ENCODE measurements at places on chromosomes 5 and 9.
A peak's percentile ranks its signal among the peaks of the same experiment; 100 is the strongest.

DNA sequence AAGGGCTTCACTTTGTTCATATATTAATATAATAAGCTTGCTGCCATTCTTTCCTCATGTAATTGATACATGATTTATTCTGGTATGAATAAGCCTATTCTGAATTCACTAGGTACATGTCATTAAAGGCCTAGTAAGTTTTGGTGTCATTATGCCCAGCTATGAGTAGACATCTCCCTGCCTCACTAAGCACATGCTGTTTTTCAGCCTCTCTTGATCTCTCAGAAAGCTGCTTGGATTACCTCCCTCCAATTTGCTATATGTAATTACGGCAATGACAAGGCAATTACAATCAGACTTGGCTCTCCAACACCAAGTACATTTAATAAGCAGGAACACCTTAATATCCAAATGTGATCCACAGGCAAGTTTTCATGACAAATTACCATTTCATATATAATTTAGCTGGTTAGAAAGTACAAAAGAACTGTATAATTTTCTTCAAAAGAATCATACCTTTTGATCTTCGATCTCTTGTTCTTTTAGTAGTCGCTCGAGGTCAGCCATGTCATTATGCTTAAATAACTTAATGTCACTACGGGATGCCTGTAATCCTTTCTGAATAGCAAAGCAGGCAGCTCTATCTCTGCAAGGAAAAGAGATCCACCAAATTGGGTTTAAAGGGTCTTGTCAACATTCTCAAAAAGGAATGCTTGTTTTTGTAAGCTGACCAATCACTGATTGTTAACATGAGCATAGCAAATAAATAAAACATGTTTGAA is 56.3 kb downstream of the SPTLC1 start:
- DNase-seq = no peak

DNA sequence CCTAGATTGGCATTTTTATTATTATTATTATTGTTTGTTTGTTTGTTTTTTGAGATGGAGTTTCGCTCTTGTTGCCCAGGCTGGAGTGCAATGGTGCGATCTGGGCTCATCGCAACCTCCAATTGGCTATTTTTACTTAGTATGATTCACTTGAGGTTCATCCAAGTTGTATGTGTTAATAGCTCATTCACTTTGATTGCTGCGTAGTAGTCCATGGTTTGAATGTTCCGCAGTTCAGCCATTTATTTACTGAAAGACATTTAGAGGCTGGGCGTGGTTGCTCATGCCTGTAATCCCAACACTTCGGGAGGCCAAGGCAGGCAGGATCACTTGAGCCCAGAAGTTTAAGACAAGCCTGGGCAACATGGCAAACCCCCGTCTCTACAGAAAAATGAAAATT is 22.6 kb upstream of the MELK start:
- no peak for DNase-seq

DNA sequence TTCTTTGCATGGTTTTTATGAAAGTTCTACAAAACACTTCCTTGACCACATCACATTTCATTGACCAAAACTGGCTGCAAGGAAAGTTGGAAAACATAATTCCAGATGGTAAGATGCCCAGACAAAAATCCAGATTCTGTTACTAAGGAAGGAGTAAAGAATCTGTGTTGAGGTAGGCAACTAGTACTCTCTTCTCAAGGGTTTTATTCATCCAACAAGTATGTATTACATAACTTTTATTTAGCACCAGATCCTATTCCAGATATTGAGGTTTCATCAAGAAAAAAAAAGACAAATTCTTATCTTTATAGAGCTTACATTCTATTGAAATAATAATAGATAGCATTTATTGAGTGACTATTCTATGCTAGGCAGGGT is 43.2 kb upstream of the UGCG start:
- DNase-seq = no peak

DNA sequence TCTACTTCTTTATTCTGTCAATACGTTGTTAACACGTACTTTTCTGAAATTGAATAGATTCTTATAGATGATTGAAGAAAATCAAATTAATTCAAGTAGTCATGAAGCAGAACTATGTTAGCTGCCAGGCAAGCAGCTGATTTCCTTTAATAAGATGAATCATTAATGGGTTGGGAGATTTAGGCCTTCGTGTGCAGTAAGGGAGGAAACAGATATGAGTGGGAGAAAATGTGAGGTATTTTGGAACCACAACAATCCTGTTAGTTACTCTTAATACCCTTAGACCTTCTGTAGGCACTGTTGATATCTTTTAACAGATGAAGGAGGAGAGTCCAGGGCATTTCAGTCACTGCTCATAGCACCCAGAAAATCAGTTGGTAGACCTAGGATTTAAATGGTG is 121.0 kb downstream of the AOPEP start:
- DNase-seq = no peak

GRCh38 chr5:66122379-66123034 is 21.6 kb upstream of the SREK1 start:
- no peak for DNase-seq

- no peak for DNase-seq
Observed at GRCh38 chr5:16600397-16600796, 16.4 kb downstream of the RETREG1 start.

GRCh38 chr9:98330831-98331230 is 75.4 kb upstream of the TBC1D2 start:
- DNase-seq = no peak

- DNase-seq = peak; percentile 44
Observed at GRCh38 chr9:123796094-123796493, 133.8 kb downstream of the DENND1A start.

DNA sequence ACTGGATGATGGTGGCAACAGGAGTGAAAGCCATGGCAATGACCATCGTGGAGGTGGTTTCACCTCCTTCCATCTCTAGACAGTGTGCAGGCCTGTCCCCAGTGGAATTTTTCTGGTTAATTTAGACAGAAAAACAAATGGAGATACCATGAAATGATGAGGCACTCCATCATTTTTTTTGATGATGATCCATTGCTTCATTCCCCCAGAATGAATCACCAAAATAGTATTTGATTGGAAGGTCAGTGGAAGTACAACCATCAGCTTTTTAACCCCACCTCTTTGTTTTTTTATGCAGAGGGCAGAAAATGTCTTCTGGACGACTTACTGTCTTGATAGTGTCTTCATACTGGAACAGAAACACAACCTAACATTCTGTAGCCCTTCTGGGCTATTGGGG is 42.6 kb upstream of the ADRA1B start:
- no peak for DNase-seq

GRCh38 chr9:130433168-130433946 is 11.4 kb upstream of the ASS1 start:
- peak; percentile 63 for DNase-seq

- DNase-seq = no peak
Observed at GRCh38 chr9:10678010-10678409, 65.2 kb upstream of the PTPRD start.
